ENCODE measurements at places on chromosomes 7 and 10.

DNA sequence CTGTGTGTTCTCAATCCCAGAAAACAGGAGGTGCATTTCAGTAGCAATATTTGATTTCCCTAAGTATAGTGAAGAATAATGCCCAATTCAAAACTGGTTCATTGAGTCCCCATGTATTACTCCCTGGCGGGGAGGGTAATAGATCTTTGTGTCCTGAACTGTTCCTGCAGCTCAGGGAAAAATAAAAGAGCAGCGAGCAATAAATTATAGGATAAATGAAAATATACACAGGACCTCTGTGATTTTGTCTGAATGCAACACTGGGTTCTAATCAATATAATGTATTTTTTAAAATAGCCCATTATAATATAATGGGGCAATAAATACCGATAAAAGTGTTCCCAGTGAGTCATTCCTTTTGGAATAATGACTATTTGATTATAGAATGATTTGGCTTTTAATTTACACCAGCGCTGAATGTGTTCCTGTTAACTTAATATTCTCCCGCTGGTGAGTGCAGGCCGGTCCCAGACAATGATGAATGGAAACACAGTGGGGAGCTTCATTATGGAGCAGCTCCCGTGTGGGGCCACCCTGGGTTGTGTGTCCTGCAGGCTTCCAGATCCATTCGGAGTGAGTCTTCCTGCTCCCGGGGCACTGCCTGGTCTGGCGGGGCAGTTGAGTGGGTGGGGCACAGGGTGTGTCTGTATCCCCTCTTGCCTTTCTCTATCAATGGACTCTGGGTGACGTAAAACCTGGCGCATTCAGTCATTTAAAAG, 263.1 kb downstream of the ACTR3B start:
- DNase-seq: no peak

DNA sequence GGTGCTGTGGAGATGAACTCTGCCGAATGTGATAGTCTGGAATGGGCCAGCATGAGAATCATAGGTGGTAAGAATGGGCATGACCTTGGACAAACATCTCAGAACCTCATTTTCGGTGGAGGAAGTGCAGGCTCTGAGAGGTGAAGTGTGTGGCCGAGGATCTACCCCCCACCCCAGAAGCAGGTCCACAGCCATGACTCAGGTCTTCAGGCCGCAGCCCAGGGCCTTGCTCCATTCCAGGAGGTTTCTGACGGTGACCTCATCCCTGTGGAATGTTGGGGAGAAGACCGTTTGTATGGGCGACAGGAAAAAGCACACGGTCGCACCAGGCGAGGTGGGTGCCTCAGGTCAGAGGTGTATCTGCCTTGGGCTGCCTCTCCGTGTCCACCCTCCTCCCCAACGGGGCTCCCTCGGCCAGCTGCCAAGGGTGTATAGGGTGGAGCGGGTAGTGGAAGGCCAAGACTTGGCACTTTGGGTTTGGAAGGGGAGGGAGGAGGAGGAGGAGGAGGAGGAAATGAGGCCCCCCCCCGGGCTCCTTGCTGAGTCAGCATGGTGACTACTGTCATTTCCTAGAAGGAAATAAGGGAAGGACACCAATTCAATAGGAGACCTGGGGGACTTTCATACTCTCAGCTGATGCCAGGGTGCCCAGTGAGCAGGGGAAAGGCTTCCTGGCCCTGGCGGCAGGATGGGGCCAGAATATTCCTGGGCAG, 168.0 kb upstream of the RHEB start:
- DNase-seq: no peak

DNA sequence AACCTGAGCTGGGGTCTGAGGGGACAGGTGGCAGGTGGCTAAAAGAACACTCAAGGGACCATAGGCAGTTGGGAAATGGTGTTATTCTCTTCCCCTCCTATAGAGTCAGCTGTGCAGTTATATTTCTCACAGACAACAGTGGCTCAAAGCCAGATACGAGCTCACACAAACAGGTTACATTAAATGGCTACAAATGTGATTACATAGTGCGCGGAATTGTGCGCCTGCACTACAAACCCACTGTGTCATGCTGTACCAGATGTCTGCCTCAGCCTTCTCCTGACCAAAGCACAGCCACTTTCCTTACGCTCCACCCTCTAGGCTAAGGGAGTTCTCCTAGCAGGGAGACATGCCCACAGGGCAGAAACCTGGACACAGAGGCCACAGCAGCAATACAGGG, 387.2 kb downstream of the CNTNAP2 start:
- DNase-seq: peak; percentile 68

GRCh38 chr10:71644307-71645180, 75.0 kb downstream of the C10orf105 start:
- DNase-seq: no peak

GRCh38 chr7:11911900-11912299, 79.9 kb upstream of the THSD7A start:
- DNase-seq: no peak

- no peak for DNase-seq
Measured at GRCh38 chr10:27345455-27345920, 104.9 kb upstream of the ACBD5 start.

GRCh38 chr7:15821484-15822427, 135.3 kb upstream of the MEOX2 start:
- DNase-seq: no peak

GRCh38 chr10:110609605-110610004, 34.5 kb upstream of the RBM20 start:
- peak; percentile 58 for DNase-seq

DNA sequence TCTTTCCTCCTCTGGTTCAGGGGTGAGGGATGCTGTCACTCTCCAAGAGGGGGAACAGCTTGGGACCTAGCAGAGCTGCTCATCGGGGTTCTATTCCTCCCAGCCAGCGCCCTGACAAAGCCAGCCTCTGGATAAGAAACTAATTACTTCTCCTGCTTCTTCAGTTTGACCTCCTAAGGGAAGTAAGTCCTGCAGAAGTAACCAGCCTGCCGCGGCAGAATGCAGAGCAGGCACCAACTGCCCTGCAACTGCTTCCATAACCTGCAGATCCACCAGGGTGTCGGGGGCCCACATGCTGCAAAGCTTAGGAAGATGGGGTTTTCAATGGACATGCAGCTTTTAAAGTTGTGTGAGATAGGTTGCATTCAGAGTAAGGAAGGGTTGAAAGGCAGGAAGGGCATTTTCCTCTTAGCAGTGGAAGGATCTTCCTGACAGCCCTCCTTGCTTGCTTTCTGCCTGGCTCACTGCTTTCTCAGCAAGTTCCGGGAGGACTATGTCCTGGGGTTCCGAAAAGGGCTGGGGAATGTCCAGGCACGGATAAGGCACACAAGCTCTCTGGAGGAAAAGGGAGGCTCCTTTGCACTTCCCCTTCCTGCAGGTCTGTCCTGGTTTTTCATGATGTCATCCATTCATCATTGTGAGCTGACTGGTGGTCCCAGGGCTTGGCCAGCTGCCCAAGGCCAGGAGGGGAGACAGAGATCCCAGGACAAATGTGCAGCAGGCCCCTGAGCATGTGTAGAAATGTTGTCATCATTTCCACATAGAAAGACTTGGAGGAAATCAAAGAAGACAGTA, 24.3 kb upstream of the CALU start:
- no peak for DNase-seq

DNA sequence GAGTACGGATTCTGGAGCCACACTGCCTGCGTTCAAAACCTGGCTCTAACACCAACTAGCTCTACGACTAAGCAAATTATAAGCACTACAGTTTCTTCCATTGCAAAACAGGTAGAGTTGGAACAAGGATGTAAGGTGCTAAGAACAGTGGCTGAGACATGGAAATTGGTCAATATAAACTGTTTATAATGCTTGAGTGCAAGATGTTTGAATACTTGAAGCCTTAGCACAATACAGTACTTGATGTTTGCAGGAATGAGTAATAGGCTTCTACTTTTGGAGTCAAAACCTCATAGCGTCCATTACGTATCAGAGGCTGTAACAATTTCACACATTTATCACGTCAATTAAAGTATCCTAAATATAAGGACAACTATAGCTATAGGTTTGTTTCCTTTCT, 6.9 kb downstream of the NT5C2 start:
- DNase-seq: no peak

GRCh38 chr7:134040988-134041387, 86.2 kb upstream of the LRGUK start:
- DNase-seq: no peak

DNA sequence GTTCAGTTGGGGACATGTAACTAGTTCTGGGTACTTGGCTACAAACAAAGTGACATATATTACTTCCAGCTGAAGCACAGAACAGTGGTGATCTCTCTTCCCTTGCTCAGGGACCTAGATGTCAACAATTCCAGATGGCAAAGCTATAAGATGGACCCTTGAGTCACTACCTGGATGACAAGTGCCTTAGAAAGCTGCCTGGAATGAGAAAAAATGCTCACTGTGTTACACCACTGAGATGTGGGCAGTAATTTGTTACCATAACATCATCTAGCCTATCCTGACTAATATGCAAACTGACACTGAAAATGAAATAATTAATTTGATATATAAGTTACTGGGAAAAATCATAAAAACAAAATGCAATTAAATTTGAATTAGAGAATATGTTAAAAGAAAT, 16.4 kb upstream of the CTTNBP2 start:
- DNase-seq: no peak

- DNase-seq: no peak
Measured at GRCh38 chr7:117091721-117092120, 138.4 kb downstream of the ST7 start.

GRCh38 chr10:101040851-101041250, 9.8 kb downstream of the SFXN3 start:
- no peak for DNase-seq

DNA sequence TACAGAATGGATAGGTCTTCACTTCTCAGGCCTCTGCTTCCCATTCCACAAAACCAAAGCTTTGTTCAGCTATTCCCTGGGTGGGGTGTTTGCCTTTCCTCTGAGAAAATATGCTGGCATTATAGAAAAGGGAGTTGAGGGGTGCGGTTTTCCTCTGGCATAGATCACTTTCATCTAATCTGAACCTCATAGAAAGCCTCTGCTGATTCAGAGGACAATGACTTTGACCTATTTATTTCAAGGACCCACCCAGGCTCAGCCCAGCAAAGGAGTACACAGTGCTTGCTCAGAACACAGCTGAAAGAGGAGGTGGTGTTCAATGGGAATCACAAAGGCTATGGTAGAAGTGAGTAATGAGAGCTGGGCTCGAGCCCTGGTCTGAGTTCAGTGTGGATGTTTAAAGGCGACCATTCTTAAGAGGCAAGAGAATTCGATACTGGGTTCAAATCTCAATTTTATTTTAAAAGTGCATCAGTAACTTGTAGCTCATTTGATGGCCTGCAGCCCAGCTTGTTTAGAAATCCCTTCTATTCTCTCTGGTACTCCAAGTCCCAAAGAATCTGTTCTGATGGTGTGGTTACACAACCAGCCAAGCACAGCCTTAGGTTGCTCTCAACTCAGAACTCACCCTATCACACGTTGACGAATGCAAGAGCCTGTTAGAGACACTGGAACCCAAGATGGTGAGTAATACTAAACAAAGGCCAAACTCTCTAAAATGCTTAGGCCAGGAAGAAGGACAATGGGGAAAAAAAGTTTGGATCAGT, 1012.8 kb downstream of the LRMDA start:
- no peak for DNase-seq

DNA sequence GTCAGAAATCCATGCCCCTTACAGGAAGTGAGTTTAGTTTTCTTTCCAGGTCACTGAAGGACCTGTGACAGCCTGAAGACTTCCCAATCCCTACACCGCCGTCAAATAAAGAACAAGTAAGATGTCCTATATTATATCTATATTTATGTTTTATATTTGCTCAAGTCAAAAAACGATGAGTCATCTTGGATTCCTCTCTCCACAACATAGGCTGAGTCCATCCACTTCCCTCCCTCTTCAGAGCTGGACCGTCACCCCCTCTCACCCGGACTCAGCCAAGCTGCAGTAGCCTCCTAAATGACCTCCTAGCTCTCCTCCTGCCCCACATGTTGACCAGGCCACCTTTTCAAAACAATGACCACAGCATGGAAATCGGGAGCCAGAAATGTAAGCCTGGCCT, 53.5 kb downstream of the GLI3 start:
- no peak for DNase-seq

DNA sequence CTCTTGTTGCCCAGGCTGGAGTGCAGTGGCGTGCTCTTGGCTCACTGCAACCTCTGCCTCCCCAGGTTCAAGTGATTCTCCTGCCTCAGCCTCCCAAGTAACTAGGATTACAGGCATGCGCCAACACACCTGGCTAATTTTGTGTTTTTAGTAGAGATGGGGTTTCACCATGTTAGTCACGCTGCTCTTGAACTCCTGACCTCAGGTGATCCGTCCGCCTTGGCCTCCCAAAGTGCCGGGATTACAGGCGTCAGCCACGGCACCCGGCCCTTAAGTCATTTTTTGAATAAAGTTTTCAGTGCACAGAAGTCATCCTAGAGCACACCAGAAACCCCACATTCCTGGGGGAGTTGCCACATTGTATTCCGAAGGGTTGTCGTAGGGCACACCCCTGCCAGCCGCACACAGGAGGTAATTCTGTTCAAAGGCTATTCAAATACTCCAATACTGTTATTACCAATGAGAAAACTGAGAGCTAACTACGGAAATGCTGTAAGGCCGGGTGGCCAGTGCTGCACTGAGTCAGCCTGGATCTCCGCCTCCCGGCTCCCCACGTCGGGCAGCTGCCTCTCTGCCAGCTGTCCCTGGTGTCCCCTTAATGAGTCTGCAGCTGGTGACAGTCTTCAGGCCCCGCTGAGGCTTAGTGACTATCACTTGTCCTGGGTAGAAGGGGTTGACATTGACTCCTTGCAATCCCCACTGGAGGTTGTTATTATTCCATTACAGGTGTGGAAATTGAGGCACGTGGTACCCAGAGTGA, 8.6 kb upstream of the RFC2 start:
- no peak for DNase-seq

DNA sequence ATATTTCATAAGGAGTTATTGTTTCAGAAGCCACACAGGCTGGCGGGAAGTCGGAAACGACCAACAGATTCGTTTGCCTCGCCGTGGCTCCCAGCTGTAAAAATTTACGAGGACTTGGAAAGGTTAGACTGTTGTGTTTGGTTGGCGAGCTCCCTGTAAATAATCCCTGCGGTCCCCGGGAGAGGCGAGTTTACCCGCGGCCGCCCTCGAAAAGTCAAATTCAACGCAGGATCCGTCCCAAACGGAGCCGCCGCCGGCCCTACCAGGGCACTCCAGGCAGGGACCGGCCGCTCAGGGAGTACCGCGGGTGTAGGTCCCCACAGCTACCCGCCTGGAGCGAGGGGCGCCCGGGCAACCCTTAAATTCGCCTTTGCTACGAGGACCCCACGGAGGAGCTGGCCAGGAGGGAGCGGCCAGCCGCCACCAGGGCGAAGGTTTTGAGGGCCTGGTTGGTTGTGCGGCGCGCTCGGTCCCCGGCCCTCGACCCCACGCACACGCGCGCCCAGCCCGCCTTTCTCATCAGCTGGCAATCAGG, 726 bp upstream of the HOXA9 start:
- no peak for DNase-seq

DNA sequence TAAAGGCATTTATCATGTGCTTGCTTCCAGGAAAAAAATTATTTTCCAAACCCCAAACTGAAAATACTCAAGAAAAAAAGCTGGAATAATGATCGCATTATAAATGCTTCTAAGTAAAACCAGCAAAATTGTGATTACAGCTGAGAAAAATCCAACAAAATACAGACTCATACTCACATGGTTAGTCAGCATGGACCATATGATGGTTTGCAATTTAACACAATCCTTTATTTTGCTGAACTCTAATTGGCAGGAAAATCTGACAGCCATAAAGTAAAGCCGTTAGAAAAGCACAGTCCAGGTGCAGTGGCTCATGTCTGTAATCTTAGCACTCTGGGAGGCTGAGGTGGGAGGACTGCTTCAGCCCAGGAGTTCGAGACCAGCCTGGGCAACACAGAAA, 59.6 kb downstream of the BRI3 start:
- DNase-seq: no peak

- DNase-seq: no peak
Measured at GRCh38 chr7:102292813-102293798, 6.4 kb downstream of the SH2B2 start.

- DNase-seq: no peak
Measured at GRCh38 chr7:148340438-148341280, 249.9 kb upstream of the C7orf33 start.

Data from NCI-H2171 (cell line).